ENCODE measurements at places on chromosomes 4 and X.
A peak's percentile ranks its signal among the peaks of the same experiment; 100 is the strongest.

GRCh38 chr4:150358691-150359090 lies 223.3 kb upstream of the MAB21L2 start:
- DNase-seq: no peak

- DNase-seq: no peak
Observed at GRCh38 chrX:137427816-137428215, 138.1 kb upstream of the ZIC3 start.

DNA sequence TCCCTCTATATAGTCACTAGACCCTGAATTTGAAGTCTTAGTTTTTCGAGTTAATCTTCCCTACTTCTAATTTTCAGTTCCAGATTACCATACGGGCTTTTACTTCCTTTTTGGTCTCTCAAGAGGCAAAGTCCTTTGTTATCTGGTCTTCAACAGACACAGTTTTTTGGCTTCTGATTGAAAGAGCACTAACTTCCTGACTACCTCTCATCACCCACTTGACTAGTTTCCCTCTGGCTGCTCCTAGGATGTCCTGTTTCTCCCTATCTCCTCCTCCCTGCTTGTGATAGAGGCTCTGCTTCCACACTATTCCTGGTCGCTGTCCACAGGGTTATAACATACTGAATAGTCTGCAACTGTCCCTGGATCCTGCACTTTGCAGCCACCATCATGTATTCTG lies 16.7 kb upstream of the WDR44 start:
- DNase-seq: no peak

- DNase-seq: no peak
Observed at GRCh38 chrX:4181782-4182407, 468.4 kb upstream of the PRKX start.

- DNase-seq: no peak
Observed at GRCh38 chrX:48772602-48773001, 11.1 kb downstream of the GLOD5 start.

DNA sequence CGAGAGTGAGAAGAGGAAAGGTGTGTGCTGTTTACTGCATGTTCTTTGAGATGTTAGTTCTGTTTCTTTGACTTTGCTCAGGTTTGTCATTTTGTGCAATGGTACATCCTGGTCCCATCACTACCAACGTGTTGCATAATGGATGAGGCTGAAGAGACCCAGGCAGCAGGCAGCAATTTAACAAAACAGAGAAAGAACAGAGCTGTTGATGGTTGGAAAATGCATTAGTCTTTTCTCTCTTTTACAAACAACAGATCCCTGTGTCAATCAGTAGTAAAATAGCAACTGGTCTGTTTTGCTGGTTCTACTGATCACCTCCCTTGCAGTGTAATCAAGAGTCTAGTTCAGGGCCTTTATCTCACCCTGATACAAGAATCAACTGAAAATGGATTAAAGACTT lies 64.8 kb upstream of the LIMCH1 start:
- DNase-seq: no peak

DNA sequence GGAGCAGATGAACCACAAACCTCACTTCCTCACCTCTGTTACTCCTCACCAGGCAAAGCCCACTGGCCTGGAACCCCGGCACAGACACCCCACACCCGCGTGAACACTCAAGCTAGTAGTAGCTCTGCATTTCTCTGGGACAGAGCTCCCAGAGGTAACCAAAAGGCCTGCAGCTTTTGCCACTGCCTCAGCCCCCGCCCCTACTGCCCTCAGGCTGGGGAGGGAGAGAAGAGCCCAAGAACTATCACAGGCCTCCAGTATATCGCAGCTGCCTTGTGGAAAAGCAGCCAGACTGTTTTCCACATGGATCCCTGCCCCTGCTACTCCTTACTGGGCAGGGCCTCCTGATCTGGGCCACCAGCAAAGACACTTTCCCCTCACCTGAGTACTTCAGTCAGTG lies 728.7 kb upstream of the ACTRT1 start:
- no peak for DNase-seq

DNA sequence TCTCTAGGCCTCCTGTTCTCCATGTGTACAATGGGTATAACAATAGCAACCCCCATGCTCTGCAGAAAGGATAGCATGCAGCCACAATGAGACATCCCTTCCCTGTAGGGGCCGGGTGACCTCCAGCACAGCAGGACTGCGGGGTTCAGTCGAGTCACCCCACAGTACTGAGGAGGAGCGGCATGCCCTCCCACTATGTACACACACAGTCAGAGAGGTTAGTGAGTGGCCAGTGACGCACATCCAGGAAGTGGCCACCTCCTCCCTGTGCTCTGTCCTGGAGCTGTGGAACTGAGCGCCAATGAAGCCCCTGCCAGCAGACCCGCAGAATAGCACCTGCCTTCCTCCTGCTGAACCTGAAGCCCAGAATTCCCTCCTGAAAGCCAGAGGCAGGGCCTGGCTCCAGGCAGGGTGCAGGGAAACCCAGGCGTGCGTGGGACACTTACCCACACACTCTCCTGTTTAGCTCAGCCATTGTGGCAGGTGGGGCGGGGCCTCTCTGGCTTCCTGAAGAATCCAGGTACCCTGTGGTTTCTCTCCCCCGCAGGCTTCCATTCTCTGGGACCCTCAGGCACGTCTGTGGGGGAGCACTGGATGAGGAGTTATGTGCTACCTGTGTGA lies 50.0 kb downstream of the WFS1 start:
- no peak for DNase-seq

- no peak for DNase-seq
Observed at GRCh38 chrX:136386826-136387225, 86.1 kb downstream of the ADGRG4 start.

- no peak for DNase-seq
Observed at GRCh38 chrX:18252644-18253359, 32.1 kb upstream of the BEND2 start.

- DNase-seq: peak; percentile 5
Observed at GRCh38 chrX:115906881-115907280, 263.7 kb upstream of the AGTR2 start.

DNA sequence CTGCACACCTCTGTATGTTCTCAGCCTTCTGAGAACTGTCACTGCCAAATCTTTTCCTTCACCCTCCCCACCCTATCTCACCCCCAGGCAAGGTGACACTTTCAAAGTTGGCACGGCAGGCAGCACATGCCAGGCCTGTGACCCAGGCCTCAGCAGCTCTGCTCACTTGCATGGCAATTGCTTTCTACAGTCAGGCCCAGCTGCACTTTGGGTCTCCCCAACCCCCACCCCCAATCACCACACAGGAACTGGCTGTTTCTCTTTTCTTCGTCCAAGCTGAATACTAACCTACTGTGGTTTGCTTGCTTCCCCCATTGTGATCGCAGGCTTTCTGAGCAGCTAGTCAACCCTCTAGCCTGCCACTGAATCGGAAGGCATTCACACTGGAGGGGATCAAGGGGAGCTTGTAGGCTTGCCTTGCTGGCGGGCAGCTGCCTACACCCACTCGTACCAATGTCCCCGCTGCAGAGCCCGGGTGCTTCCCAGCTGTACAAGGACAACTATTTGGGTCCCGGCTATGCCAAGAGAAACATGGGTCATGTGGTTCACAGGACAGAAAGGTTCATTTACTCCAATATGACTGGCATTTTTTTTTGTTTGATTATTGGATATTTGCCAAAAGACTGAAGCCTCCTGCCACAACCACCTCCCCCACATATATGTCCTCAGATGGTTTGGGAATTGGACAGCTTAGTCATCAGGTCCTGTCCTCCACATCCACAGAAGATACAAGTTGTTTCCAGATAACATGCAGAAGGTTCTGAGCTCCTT lies 28.1 kb downstream of the SLC25A43 start:
- DNase-seq: no peak

DNA sequence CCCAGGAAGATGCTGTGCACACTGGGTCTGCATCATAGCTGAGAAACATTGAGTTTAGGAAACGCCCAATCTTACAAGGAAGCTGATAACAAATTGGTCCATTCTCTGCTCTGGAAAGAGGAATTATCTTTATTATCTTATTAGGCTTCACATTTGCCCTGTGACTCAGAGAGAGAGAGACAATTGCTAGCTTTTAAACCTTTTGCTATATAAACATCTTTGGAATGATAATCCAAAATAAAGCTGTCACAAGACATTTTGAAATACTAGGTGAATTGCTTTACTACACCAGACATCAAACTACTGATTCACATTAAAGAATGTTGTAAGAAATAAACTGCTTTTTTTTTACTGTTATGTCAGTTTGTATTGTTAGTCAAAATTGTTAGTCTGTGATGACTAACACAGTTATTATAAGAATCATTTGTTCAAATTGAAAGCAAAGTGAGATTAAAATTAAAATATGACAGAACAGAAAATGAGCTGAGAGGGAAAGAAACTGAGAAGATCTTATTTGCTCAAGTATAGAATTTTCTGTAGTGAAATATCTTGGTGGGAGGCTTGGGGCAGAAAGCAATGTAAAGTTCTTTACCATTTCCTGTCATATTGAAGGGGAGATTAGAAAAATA lies 765.4 kb upstream of the PCDH10 start:
- DNase-seq: no peak

GRCh38 chr4:184472614-184473498 lies 1.5 kb downstream of the IRF2 start:
- peak; percentile 36 for DNase-seq

GRCh38 chr4:55822329-55822728 lies 2.7 kb downstream of the EXOC1L start:
- DNase-seq: no peak

DNA sequence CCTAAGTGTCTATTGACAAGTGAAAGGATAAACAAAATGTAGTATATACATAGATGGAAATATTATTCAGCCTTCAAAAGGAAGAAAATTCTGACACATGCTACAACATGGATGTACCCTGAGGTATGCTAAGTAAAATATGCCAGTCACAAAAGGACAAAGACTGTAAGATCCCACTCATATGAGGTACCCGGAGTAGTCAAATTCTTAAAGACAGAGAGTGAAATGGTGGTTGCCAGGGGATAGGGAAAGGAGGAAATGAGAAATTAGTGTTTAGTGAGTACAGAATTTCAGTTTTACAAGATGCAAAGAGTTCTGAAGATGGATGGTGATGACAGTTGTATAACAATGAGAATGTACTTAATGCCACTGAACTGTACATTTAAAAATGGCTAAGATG lies 102.3 kb upstream of the NAP1L5 start:
- DNase-seq: no peak

GRCh38 chr4:26105815-26106699 lies 192.0 kb downstream of the SMIM20 start:
- DNase-seq: no peak

DNA sequence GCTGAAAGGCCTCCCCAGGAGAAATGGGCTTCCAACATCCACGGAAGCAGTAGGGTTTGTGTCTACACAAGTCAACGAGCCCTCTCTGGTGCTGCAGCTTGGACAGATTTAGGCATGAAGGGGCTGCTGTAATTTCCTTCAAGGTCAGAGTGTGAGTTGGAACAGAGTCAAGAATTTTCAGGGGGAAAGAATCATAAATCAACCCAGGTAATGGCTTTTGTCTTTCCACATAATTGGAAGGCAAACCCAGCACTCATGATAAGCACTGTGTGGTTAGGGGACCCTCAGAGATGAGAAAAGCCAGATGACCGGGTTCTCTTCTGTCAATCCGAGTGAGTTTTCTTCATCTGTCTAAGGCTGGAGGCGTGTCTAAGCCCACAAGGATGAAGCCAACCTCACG lies 78.6 kb upstream of the MXRA5 start:
- DNase-seq: no peak

DNA sequence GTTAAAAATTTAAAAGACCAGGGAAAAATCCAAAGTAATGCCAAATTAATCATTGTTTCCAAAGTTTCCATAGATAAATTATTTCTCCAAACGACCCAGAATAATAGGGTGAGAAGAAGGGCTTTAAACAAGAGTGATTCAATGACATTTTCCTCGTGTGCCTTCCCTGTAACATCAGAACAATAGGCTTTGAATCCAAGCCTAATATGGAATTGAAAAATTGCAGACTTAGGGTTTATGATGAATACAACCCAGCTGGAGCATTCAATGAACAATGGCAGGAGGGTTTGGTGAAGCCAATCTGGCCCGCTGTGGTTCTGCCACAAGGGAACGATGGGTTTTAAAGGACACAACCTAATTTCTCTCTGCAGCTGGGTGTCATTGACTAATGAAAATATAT lies 94.2 kb downstream of the CBLL2 start:
- no peak for DNase-seq

GRCh38 chrX:31236231-31236630 lies 164.4 kb upstream of the FTHL17 start:
- DNase-seq: no peak

DNA sequence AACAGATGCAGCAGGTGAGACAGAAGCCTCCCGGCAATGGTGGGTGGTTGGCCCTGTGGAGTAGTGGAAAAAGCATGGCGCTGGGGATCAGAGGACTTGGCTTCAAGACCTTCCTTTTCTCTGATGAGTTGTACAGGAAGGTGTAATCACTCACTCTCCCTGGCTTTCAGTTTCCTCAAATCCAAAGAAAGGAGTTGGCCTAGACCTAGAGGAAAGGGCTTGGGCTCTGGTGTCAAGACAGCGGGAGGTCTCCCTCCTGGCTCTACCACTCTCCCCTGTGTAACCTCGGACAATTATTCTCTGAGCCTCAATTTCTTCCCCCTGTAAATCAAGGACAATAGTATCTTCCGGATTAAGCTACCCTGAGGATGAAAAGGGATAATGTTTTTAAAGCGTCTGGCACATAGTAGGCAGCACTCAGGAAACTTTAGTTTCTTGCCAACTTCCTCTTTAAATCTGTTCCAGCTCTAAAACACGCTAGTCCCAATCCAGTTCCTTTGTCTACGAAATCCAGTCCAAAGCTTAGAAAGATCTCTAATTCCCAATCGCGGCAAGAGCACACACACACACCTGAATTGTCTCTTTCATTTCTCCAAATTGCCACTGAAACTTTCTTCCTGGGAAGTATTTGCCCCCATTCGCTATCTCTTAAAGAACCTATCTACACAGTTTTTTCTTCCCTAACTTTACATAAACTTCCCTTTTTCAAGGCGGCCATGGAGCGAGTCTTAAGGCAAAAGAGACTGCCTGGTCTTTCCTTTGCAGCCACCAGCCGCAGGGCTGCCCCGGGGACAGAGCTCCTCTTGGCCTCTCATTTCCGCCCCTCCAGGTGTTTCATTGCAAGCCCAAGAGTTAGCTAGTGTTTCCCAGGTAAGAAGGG lies 29.9 kb upstream of the GPC4 start:
- peak; percentile 53 for DNase-seq

DNA sequence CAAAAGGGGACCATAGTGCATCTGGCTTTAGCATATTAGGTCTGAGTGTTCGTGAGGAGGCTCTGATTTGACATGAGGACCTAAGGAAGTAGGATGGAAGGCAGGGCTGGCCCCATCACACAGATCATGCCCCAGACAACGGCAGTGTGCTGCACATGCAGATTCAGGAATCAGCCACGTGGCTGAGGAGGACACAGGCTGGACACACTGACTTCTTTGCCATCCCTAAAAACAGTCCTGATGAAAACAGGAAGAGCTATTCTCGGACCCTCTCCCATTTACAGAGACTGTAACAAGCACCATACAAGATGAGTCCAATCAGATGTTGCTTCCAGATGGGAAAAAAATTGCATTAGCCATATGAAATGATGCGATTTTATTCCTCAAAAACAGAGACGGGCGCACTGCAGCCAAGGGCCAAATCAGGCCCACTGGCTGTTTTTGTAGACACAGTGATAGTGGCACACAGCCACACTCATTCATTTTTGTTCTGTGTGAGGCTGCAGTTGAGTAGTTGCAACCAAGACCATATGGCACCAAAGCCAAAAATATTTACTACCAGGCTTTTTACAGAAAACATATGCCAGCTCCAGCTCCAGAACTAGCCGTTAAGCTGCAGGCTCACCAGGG lies 41.0 kb downstream of the ACSL1 start:
- DNase-seq: no peak

GRCh38 chr4:156146571-156146970 lies 192.9 kb upstream of the CTSO start:
- DNase-seq: no peak

- no peak for DNase-seq
Observed at GRCh38 chr4:164212134-164212533, 541.8 kb upstream of the SMIM31 start.
